Right cardiac atrium (tissue), 5 donors: ENCODE measurements at places on chromosomes 7 and 10. TPM values are rescaled to one million over a fixed set of nuclear protein-coding genes. Genes with fewer than 3 reads are reported as not detected.

SSC4D gene
- total RNA-seq: 0.89 TPM

PRPS1L1 gene
- not detected for total RNA-seq

HMX3 gene
- not detected for total RNA-seq

H2BK1 gene
- not detected for total RNA-seq

ANKRD1 gene
- total RNA-seq: 3,897 TPM

CTBP2 gene
- total RNA-seq: 38.3 TPM

EZH2 gene
- total RNA-seq: 1.2 TPM

CPA2 gene
- not detected for total RNA-seq

STK32C gene
- total RNA-seq: 7.3 TPM

FKBP6 gene
- total RNA-seq: not detected

HOXA5 gene
- not detected for total RNA-seq

CEP41 gene
- total RNA-seq: 7.5 TPM

HSPA12A gene
- 15.9 TPM for total RNA-seq

PTPN20 gene
- 23.6 TPM for total RNA-seq
